ENCODE measurements at places on chromosomes 2 and 18. TPM values are rescaled to one million over a fixed set of nuclear protein-coding genes. Genes with fewer than 3 reads are reported as not detected.

DNA sequence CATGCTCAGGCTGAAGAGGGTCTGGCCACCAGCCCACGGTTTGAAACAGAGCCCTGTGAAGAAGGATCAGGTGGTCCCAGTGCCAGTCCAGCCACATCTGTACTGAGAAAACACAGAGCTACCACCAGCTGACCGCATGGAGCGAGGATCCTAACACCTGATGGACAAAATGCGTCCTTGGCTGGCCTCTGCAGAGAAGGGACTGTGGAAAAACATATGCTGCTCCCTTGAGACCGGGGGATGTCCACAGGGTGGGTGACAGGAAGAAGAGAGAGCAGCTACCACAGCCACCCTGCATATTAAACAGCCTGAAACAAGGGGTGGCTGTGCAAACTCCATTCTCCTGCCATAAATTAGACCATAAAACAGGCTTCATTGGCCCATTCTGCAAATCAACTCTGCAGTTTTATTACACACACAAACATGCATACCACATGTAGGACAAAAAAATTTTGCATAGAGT lies 137.2 kb downstream of the BCL2 start:
- H3K36me3 ChIP-seq: no peaks in the 10 kb centered on the region
- H3K4me1 ChIP-seq: no peaks in the 10 kb centered on the region
- DNase-seq: no peak
- no peaks in the 10 kb centered on the region for H3K27me3 ChIP-seq
- no peak overlapping the region for H3K27ac ChIP-seq

Gene WNT6
- polyA plus RNA-seq: not detected

DNA sequence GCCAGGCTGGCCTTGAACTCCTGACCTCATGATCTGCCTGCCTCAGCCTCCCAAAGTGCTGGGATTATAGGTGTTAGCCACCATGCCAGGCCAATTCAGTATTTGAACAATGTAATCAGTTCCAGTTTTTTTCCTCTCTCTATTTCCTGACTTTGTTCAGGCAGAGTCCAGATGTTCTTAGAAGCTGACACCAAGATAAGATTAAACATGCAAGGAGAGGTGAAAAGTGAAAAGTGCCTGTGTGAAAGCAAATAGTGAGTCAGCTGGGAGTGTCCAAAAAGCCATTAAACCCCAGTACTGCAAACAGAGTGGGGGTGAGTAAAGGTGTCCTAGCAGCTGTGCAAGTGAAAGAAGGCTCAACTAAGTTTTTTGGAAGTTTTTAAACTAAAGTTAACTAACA lies 231.5 kb downstream of the PTH2R start:
- no peaks in the 10 kb centered on the region for H3K36me3 ChIP-seq
- H3K4me3 ChIP-seq: no peak overlapping the region
- H3K27me3 ChIP-seq: no peaks in the 10 kb centered on the region
- no peak for DNase-seq
- no peak overlapping the region for H3K27ac ChIP-seq

Gene GULP1
- polyA plus RNA-seq: 0.53 TPM

Measured in liver (tissue), 10 donors.